ENCODE measurements at places on chromosomes 6 and 20.
A peak's percentile ranks its signal among the peaks of the same experiment; 100 is the strongest.

GRCh38 chr6:116514111-116514510, 2.7 kb downstream of the CALHM5 start:
- no peak for DNase-seq

DNA sequence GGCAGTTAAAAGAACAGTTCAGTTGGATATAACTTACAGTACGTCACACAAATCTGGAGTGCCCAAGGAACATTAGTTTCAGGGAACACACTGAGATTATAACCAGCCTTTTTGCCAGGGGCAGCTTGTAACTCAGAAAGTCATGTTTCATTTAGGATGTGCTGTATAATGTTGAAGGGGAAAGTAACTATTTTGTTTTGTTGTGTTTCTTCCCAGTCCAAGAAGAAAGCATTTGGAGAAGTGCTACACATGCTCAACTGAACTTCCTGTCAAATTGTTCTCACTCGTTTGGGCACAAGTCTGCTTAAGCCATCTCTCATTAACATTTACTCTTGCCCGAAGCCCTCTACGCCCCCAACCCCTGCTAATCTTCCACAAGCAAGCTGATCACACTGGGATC, 157.9 kb downstream of the BTBD9 start:
- DNase-seq, result no peak

GRCh38 chr20:62638679-62639406, 3.5 kb upstream of the SLCO4A1 start:
- no peak for DNase-seq

GRCh38 chr20:62027698-62028321, 37.9 kb downstream of the TAF4 start:
- no peak for DNase-seq

GRCh38 chr20:63941282-63942081, 14.7 kb downstream of the UCKL1 start:
- peak; percentile 86 for DNase-seq

- DNase-seq, result peak; percentile 95
These were observed 13.7 kb downstream of the KLHL31 start for GRCh38 chr6:53651764-53652401.

DNA sequence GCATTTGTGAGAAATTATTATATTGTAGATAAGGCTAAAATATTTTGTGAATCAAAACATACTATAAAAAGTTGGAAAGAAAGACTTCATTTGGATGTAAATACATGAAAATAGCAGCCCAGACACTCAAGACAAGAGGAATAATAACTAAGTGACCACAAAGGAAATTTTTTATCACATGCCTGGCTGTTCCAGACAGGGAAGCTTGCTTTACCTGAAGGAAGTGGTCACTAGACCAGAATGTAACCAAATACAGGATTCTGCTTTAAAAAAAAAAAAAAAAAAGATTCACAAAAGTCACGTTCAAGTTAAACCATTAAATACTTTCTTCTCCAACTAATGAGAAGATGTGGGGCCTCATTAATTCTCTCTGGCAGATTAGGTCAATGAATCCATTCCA, 9.3 kb upstream of the HLA-DQB2 start:
- DNase-seq, result no peak
